ENCODE measurements at places on chromosomes 2 and 18.

DNA sequence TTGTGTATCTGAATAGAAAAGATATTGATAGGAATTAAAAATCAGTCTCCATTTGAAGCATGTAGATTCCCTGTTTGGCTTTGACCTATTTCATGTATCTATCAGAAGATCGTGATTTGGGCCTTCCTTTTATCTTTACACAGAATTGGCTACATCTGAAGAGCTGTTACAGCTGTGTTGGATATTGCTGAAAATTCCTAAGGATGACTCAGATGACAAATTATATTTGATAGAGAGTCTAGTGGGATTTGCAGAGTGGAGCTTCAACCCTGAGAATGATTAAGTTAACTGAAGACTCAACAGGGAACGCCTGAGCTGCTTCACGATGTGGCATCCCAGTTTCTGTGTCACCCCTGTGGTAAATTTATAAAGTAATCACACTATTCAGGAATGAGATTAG is 4.9 kb upstream of the COL3A1 start:
- no peak for DNase-seq

- DNase-seq: peak; percentile 81
Observed at GRCh38 chr2:10326151-10326616, 23.5 kb downstream of the HPCAL1 start.

GRCh38 chr2:76641506-76641905 is 880.7 kb downstream of the LRRTM4 start:
- DNase-seq: no peak

GRCh38 chr2:86204458-86204857 is 5.2 kb downstream of the MRPL35 start:
- DNase-seq: no peak

DNA sequence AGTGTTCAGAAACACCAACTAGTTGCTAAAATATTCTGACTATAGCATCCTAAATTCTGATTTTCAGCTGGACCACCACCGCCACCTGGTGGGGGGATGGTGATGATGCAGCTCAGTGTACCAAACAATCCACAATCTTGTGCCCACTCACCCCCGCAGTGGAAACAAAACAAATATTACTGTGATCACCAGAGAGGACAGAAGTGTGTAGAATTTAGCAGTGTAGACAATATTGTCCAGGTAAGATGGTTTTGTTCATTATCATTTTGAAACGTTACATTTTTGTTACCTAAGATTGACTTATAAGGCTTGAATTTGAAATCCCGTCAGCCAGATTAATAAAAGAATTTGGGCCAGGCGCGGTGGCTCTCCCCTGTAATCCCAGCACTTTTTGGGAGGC is 31.7 kb upstream of the UBXN4 start:
- DNase-seq: peak; percentile 40

DNA sequence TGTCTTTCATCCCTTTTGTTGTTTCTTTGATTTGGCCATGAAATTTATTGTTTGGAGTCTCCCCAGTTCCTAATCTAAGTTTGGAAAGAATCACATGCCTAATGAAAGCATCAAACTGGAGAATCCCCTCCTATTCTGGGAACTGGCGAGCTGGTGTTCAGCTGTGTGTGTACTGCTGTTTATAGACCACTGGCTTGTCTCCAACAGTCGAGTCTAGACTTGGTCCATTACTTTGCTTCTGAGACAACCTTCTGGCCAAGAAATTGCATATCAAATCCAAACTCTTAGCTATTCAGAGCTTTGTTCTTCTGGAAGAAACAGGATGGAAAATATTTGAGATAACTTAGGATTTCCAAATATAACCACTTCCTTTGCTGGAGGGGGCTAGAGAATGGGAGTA is 111.5 kb upstream of the THSD7B start:
- DNase-seq: no peak

DNA sequence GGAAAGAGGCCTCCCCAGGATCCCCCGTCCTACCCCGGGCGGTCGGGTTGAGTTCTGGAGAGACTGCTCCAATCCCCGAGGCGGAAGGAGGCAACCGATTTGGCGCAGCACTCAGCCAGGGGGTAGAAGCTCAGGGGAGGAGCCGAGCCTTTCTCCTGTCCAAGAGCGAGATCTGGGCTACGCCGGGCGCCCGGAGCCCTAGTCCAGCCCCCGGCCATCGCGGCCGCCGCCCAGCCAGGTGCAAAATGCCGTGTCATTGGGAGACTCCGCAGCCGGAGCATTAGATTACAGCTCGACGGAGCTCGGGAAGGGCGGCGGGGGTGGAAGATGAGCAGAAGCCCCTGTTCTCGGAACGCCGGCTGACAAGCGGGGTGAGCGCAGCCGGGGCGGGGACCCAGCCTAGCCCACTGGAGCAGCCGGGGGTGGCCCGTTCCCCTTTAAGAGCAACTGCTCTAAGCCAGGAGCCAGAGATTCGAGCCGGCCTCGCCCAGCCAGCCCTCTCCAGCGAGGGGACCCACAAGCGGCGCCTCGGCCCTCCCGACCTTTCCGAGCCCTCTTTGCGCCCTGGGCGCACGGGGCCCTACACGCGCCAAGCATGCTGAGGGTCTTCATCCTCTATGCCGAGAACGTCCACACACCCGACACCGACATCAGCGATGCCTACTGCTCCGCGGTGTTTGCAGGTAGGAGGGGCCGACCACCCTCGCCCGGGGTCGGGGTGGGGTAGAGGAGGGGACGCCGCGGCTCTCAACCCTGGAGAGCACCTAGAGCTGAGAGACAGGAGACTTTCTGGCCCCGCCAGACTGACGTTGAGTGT is at the start of gene DYSF:
Gene DYSF, plus strand, starts transcription at position 158 of the 817 bp plus-strand sequence.
- DNase-seq: no peak

- no peak for DNase-seq
Observed at GRCh38 chr2:233831011-233831721, 23.2 kb downstream of the HJURP start.

GRCh38 chr2:230793572-230794359 is 71.0 kb upstream of the ITM2C start:
- no peak for DNase-seq

DNA sequence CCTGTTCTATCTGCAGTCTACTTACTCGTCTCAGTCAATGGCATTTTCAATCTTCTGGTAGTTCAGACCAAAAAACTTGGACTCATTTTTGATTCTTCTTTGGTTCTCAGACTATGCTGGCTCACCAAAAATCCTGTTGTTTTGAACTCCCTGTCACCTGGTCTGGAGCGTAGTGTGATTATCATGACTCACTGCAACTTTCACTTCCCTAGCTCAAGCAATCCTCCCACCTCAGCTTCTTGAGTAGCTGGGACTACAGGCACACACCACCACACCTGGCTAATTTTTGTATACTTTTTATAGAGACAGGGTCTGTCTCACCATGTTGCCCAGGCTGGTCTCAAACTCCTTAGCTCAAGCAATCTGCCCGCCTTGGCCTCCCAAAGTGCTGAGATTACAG is 163.3 kb upstream of the CDH7 start:
- no peak for DNase-seq

GRCh38 chr18:48922226-48922800 is 28.5 kb downstream of the SMAD7 start:
- DNase-seq: no peak

GRCh38 chr2:12440731-12441130 is 276.0 kb upstream of the TRIB2 start:
- DNase-seq: no peak

DNA sequence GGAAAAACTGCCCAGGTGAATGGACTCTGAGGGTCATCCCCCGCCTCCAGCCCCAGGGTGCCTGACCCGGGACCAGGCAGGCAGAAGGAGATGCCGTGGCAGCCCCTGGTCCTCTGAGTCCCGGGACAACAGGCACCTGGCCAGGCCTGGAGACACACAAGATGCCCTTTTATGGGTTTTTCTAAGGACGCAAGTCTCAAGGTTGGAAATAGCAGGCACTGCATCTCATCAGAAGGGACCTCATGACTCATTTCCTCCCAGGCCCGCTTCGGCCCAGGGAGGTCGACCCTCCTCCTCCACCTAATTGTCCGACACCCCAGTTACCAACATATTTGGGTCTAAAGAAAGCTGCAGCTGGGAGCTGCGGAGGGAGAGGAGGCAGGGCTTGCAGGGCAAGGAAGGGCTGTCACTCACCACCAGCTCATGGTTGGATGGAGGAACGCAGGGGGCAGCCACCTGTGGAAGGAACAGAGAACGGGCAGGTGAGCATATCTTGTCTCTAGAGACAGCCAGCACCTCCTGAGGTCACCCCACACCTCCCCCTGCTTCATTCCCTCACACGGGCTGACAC is 82.9 kb downstream of the TNS1 start:
- no peak for DNase-seq

DNA sequence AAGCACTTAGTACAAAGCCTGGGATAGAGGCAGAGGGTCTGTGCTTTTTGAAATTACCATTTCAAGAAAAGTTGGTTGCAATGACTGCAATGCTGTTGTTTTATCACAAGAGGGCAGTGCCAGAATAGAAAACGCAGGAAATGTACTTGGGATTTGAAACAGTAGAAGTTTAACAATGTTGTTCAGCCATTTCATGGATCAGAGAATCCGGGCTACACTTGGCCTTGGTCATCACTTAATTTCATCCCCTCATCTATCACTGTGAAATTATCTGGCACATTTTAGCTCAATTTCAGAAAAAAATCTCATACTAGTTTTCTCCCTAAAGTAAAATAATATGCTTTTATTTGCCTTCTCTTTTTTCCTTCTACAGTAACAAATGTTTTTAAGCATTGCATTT is 70.8 kb downstream of the RAPGEF4 start:
- peak; percentile 85 for DNase-seq

GRCh38 chr18:59249199-59249774 is 24.0 kb downstream of the RAX start:
- peak; percentile 61 for DNase-seq

DNA sequence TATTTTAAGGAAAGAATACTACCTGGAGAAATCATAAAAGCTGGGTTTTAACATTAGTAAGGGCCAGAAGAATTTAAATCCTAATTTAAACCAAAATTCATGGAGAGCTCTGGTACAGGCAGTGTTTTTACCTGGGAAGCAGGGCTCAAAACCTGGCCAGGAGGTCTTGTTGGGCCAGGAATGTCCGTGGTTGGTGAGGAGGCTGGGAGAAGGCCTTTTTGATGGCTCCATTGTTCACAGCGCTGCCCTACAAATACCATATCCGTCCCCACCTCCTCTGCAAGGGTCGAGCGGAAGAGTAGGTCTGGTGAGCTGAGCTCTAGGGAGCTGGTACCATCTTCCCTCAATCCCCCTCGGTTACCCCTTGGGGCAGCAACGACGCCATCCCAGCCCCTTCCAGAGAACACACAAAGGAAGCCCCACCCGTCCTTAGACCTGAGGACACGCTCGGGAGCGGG is 10.9 kb upstream of the HOXD1 start:
- DNase-seq: no peak

GRCh38 chr2:42938671-42939370 is 146.4 kb upstream of the HAAO start:
- DNase-seq: no peak

GRCh38 chr2:237877576-237878307 is 18.3 kb downstream of the RAMP1 start:
- DNase-seq: no peak

DNA sequence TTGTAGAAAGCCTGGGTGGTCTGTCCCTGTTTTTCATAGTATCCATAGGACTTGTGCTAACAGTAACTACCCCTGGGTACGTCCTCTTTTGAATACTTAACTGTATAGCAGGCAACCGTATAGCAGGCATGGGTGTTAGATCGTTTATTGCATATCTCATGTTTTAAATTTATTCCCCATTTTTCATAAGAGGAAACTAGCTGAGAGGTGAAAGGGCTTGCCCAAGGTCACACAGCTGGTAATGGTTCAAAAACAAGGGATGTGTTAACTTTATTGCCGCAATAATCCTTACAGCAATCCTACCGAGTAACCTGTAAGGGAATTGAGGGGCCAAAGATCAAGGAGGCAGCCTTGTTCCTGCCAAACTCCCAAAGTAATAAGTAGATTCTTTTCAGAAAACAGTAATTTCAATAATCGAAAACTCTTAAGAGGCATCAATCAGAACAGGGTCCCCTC is 990 bp upstream of the MGAT4A start:
- peak; percentile 19 for DNase-seq

DNA sequence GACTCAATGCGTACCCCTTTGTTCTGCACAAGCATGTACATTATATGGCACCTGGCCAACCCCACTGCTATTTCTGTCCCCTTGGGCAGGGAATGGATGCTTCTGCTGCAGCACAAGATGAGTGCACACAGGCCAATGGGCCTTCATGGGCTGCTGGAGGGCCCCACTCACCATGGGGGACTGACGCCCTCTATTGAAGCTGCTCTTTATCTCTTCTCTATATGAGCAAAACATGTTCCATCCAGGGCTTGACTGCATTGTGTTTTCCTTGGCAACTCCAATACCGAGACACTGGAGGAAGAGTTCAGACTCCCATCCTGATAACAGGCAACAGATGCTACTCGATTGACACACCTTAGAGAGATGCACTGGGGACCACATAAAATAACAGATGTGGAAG is 251.6 kb upstream of the NCKAP5 start:
- no peak for DNase-seq

GRCh38 chr2:67834482-67834881 is 228.3 kb downstream of the C1D start:
- no peak for DNase-seq

DNA sequence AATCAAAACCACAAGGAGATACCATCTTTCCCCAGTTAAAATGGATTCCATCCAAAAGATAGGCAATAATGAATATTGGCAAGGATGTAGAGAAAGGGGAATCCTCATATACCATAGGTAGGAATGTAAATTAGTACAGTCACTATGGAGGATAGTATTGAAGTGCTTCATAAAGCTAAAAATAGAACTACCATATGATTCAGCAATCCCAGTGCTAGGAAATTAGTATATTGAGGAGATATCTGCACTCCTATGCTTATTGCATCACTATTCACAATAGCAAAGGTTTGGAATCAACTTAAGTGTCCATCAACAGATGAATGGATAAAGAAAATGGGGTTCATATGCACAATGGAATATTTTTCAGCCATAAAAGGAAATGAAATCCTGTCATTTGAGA is 251.2 kb downstream of the ZNF804A start:
- DNase-seq: no peak

DNA sequence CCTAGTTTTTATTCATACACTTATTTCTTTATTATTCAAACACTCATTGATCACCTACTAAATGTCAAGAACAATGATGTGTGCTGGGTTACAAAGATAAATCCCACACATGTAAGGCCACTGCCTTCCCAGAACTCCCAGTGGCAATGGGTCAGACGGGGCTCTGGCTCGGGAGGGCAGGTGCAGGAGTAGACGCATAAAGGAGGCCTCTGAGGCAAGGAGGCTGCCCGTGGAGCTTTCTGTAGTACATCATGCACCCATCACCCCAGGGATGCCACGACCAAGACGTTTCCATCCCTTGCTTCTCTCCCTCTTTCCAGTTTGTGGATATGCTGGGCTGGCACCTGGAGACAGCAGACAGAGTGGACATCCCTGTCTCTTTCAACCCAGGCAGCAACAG is 153.2 kb upstream of the TTC39C start:
- DNase-seq: no peak

DNA sequence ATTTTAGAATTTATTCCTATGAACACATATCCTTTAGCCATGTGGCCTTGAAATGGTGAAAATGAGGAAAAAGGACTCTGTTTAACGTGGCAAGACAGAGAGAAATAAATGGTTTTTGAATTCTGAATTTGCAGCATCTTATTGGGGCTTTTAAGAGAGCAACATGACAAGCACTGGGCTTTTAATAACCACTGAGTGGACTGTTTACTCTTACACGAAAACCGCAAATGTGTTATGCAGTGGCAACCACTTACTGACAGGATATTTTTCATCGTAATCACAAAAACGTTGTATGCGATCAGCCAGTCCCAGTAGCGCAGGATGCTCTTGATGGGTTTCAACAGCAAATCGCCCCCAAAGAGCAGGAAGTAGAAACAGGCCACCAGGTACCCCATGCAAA is 226.6 kb downstream of the NAPG start:
- no peak for DNase-seq

GRCh38 chr2:8049176-8049575 is 632.7 kb upstream of the ID2 start:
- DNase-seq: no peak

Measured in NCI-H1694 treated with DMSO at 0.1 percent for 48 hours (cell line).